Panc1 (cell line): ENCODE measurements at places on chromosomes 12 and 14. TPM values are rescaled to one million over a fixed set of nuclear protein-coding genes. Genes with fewer than 3 reads are reported as not detected.

The SLC6A15 gene
- 0.36 TPM for total RNA-seq

The ABHD12B gene
- not detected for total RNA-seq

The SYNE3 gene
- 6.2 TPM for total RNA-seq

The PRICKLE1 gene
- total RNA-seq = 20.1 TPM

GRCh38 chr12:87981495-87981894 is 47.7 kb downstream of the C12orf50 start:
- DNase-seq = no peak

DNA sequence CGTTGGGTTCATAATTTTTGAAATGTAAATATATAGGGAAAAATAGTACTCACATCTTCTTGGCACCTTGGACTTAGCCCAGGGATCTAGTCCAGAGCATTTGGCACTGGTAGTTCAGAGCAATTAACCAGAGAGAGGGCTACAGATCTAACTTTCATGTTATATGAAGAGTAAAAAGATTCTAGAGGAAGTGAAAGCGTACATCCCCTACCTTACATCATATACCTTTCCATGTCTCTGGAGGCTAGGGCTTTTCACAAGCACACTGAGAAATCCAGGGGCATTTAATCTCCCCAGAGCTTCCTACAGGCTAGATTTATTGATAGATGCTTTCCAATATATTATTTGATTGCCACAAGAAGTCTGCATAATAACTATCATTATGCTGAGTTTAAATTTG is 687.5 kb upstream of the FBXO33 start:
- DNase-seq = no peak

The CSRP2 gene
- 7.8 TPM for total RNA-seq

The RD3L gene
- not detected for total RNA-seq

GRCh38 chr12:85279449-85280164 is 413 bp upstream of the ALX1 start:
- no peak for DNase-seq

DNA sequence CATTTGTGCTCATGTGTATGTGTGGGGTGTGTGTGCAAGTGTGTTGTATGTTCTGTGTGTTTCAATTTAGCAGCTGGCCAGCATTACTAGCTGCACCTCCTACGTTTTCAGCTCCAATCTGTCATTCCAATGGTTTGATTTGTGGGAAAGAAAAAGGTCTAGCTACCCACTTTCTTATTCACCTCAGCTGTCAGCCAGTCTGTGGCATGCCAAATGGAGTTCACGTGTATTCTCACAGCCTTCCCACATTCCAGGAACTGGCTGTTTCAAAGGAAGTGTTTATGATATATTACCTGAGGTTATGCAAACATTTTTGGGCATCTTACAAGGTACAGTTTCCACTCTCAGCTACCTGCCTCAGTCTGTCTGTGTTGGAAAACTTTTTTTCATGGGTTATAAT is 220.2 kb upstream of the CPNE8 start:
- no peak for DNase-seq

The RNU4-1 gene
- total RNA-seq = 1,565 TPM

The PYGL gene
- 23.0 TPM for total RNA-seq

- DNase-seq = no peak
These were observed 2.6 kb downstream of the RNASE1 start for GRCh38 chr14:20799892-20800544.

DNA sequence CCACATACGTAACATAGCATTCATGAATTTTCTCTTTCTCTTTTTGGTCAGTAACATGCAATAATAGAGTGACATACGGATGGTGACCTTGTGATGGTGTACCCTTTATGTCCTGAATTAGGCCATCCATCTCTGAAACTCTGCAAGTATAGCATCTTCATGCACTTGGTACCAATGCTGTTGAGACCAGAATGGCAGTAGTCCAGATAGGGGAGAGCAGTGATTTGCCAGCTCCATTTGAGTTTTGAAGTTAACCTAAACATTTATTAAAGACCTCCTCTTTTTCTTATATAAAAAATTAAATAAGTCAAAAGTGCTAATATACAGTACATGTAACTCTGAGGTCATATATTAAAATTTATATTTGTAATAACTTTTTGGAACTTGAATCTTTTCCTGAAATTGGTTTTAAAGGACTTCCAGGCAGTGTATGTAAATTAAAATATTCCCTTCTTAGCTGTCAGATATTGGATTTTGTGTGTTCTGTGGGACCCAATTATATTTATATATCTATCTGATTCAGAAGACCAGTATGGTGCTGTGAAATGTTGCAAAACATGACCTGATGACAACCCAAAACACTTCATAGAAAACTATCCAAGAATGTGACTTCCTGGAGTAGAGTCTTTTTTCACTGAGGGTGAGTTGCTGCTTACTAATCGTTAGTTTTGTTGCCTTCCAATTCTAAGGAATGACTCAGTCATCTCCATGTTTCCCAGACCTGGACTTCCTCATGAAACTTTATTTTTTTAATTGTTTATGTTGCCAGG is 3.5 kb downstream of the ELK3 start:
- no peak for DNase-seq

DNA sequence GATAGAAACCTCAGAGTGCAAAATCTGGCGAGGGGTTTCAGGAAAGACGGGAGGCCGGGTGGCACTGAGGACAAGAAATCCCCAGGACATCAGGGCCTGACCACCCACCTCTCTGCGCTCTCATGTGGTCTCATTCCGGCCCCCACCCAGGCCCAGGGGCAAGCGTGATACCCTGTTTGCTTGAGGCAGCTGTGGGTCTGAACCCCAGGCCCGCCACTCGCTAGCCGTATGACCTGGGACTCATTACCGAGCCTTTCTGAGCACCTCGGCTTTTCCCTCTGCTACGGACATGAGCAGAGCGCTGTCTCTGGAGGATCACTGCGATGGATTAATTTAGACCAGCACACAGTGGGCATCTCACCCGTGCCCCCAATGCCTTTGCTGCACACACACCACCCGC is 25.5 kb upstream of the BCDIN3D start:
- no peak for DNase-seq
